ENCODE measurements at places on chromosomes 1 and 21.

GRCh38 chr1:232650418-232650817 lies 20.5 kb upstream of the SIPA1L2 start:
- no peak for DNase-seq

DNA sequence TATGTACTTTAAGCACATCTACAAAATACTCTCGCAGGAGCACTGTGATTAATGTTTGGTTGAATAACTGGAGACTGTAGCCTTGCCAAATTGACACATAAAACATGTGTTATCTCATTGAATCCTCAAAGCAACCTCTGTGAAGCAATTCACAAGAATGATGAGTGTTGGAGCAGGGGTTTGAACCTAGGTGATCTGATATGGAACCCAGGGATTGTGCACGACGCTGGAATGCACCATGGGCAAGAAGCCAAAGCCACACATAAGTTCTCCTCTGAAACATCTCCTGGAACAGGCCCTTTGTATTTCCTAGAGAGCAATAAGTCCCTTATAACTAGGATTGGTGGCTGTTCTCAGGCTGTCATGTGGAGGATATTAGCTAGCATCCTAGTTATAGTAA lies 124.6 kb upstream of the IVNS1ABP start:
- DNase-seq: peak; percentile 46

DNA sequence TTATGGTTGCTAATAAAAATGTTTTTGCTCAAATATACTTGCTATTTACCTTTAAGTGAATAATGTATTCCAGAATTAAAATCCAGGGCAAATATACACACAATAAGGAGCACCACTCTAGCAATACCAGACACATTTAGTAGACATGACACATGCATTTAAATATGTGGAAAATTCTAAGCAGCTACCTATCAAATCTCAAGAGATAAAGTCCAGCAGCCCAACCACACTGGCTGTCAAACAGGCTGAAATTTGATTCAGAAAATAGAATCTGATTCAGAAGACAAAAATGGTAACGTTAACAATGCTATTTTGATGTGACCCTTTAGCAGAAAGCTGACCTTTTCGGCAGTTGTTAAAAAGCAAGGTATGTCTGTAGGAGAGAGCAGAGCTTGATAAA lies 42.3 kb downstream of the PLEKHO1 start:
- DNase-seq: no peak

- no peak for DNase-seq
These were observed 58.7 kb downstream of the SMYD3 start for GRCh38 chr1:246448373-246448772.

DNA sequence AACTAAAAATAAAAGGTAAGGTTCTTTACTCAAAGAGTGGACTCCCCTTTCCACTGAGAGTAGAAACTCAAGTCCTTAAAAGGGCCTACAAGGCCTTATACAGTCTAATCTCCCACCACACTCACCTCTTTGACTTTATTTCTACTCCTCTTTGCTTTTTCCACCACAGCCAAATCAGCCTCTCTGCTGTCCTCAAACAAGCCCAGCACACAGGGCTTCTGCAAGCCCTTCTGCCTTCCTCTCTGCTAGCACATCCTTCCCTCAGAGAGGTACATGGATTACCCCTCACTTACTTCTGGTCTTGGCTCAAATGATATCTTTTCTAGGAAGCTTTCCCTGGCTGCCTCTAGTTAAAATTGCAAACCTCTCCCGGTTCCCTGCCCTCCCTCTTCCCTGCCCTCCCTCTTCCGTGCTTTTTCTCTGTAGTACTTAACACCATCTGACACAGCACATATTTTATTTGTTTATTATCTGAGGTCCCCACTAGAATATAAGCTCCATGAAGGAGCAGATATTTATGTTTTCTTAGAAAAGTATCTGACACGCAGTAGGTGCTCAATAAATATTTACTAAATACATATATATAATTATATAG lies 1.7 kb downstream of the LYST start:
- no peak for DNase-seq

GRCh38 chr1:51564124-51564523 lies 45.1 kb upstream of the EPS15 start:
- DNase-seq: no peak

GRCh38 chr1:18526436-18527275 lies 45.9 kb downstream of the KLHDC7A start:
- DNase-seq: no peak

- no peak for DNase-seq
These were observed 241.9 kb downstream of the RWDD3 start for GRCh38 chr1:95475686-95476457.

- DNase-seq: no peak
These were observed 9.0 kb downstream of the GSTM5 start for GRCh38 chr1:109721042-109721441.
